T follicular helper cell (primary cell): ENCODE measurements at places on chromosomes 6 and 20.
A peak's percentile ranks its signal among the peaks of the same experiment; 100 is the strongest.

- no peak for DNase-seq
These were observed 7.6 kb downstream of the NKAIN4 start for GRCh38 chr20:63246490-63247288.

- DNase-seq: no peak
These were observed 14.9 kb upstream of the ULBP3 start for GRCh38 chr6:150083839-150084238.

- no peak for DNase-seq
These were observed 16.9 kb upstream of the RFPL4B start for GRCh38 chr6:112330071-112330878.

GRCh38 chr6:3269281-3269975 lies 10.7 kb downstream of the PSMG4 start:
- peak; percentile 19 for DNase-seq

GRCh38 chr6:170048615-170049256 lies 242.1 kb downstream of the DLL1 start:
- DNase-seq: no peak

- DNase-seq: no peak
These were observed 106.8 kb upstream of the NXT1 start for GRCh38 chr20:23243791-23244155.

- DNase-seq: no peak
These were observed 241 bp upstream of the CFAP206 start for GRCh38 chr6:87407561-87407900.

DNA sequence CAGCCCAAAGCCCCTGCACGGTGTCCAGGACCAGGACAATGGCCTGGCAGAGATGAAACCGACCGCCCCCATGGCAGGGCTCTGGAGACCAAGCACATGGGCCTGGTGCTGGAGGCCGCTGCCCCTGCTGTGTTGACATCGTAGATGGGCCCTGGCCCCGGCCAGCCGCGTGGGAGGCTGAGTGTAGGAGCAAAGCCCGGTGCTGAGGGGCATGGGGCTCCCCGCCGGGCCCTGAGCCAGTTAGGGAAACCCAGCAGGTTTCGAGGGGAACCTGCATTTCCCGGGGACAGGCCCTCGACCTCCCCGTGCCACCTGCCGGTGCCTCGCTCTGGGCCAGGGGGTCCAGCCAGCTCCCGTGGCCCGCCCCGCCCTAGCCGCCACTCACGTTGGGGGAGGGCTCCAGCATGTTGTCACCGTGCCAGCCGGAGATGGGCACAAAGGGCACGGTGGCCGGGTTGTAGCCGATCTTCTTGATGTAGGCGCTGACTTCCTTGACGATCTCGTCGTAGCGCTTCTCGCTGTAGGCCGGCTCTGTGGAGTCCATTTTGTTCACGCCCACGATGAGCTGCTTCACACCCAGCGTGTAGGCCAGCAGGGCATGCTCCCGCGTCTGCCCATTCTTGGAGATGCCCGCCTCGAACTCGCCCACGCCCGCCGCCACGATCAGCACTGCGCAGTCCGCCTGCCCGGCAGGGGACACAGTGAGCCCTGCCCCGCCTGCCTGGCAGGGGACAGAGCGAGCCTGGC lies 4.3 kb downstream of the EEF1A2 start:
- DNase-seq: no peak

DNA sequence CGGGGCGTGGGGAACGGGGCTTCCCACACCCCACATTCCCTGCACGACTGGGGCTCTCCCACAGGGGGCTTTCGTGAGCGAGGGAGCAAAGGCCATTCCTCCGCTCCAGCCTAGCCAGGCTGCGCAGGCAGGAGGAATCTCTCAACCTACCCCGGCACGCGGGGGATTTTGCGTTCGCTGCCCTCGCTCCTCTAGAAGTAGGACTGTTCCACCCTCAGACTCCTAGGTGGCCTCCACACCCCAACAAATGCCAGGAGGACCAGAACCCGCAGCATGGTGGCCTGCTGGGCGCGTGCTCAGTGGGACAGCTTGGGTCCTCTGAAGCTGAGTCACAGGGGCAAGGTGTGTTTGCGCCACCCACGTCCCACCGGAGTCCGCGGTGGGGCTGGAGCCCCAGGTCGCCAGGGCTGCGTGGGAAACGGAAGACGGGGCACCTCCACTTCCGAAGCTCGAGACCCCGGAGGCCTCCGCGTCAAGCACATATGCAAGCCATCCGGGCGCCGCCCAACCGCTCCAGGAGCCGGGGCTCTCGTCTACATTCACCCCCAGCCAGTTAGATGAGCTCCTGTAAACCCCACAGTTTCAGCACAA lies 1938.5 kb upstream of the DEFB115 start:
- DNase-seq: no peak

DNA sequence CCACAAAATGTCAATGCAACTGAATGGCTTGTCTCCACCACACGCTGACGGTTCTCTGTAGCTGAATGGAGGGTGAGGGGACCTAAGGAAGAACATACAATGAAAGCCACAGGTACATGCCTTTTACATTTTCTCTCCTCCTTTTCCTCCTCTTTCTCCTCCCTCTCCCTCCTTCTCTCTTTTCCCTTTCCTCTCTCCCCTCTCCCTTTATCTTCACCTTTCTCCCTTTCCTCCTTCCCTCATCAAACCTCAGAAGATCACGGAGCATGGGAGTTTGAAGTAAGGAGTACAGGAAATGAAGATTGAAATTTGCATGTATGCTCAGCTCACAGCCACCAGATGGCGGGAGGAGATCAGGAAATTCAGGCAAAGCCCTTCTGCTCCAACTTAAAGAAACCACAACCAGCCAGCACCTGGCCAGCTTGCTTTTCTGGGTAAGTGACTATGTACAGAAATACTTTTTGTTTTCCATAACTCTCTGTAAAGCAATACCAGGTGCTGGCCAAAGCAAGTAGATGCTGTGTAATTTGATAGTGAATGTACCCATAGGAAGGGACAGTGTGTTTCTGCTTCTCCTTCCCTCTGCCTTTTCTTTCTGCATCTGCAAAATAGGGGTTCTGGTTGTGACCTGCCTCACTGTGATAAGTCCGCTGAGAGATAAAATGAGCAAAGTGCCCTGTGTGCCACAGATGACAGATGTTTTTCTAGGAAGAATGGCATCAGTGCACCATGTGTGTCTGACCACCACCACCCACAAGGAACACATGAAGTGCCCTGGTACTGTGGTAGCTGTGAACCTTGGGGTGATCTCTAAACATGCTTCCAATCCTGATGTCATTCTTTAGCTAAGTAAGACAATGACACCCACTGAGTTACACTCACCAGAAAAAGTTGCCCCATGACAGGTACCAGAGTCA lies 18.6 kb upstream of the FOXO3 start:
- peak; percentile 57 for DNase-seq

DNA sequence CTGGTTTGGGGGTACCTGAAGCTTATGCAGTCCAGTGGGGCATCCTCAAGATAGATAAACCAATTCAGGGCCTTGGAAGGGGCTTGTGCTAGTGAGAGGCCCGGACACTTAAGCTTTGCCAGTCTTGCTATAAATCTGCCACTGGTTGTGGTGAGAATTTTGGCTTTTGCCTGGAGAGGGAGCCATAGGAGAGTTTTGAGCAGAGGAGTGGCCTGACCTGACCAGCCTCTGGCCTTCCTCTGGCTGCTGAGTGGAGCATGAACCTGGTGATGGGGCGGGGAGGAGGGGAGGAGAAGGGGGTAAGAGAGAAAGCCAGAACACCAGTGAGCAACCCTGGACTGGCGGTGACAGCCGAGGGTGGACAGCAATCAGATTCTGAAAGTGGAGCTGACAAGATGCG lies 7.1 kb downstream of the TMEM74B start:
- DNase-seq: no peak

DNA sequence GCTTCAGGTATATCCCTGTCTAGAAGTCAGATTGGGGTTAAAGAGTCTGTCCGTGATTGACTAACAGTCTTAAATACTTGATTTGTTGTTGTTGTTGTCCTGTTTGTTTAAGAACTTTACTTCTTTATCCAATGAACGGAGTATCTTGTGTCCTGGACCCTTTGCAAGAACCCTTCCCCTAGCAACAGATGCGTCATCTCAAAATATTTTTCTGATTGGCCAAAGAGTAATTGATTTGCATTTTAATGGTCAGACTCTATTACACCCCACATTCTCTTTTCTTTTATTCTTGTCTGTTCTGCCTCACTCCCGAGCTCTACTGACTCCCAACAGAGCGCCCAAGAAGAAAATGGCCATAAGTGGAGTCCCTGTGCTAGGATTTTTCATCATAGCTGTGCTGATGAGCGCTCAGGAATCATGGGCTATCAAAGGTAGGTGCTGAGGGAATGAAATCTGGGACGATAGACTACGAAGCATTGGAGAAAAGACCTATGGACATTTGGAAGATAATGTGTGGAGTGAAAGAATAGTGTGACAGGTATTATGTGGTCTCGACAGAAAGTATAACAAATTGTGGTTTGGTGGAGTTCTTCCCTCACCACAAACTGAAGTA lies at the start of gene HLA-DRA:
Gene HLA-DRA (plus strand): TSS at position 286 of the 613 bp plus-strand sequence. CDS start 64 bp downstream, at position 350.
- no peak for DNase-seq

DNA sequence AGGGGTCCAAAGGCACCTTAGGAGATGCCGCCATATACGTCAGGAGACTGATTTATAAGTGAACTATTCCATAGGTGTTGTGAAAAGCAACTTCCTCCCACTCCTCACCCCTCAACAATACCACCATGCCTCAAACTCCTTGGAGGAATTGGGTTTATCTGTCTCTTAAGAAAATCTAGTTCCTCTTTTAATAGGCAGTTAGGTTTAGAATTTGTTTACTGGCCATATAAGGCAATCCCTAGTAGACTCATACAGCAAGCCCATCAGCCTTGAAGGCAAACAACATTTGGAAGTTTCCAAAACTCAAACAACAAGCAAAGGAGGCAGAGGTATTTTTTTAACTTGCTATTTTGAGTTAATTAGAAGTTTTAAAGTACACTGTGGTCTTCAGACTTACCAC lies 66.1 kb downstream of the PRND start:
- DNase-seq: no peak

DNA sequence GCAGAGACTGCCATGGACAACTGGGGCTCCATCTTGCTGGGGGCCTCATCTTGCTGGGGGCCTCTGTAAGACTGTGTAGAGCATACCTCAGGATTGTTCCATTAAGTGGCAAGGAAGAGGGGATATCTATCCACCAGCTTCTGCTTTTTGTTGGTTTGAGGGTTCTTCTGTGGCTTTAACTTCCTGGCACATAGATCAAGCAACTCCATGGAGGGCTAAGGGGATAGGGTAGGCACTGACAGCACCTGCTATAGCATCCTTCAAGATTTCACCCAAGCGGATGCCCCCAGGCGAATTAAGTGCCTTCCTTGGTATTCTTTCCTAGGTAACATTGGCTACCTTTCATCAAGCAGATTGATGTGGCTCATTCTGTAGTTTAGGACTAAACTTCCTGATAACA lies 3.8 kb upstream of the LRRN4 start:
- DNase-seq: no peak

DNA sequence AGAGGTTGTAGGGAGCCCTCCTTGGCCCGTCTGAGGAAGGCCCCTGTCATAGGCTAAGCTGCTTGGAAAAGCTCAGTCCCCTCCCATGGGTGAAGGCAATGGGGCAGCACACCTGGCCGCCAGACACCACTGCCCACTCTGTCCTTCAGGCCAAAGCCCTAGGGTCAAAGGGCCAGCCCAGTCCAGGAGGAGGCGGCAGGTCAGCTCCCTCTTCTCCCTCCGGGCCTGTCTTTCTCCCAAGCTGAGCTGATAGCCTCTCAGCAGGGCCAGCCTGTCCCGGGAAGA lies 5.1 kb upstream of the CLPSL2 start:
- no peak for DNase-seq

GRCh38 chr6:106473812-106474211 lies 113.3 kb downstream of the CRYBG1 start:
- no peak for DNase-seq

DNA sequence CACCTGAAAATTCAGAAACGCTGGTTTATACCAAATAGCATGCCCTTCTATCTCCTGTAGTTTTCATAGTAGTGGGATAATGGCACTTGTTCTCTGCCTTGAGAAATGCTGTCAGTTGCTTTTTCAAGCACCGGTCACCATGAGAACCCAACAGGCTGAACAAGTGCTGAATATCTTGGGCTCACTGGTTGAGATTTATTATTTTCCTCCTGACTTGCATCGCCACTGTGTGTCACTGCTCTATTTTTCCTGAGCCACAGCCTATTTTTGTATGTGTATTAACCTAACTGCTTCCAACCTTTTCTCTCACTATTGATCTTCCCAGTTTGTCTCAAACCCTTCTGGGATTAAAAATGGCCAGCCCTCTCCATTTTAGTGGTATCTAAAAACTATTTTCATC lies 71.9 kb downstream of the OPN5 start:
- no peak for DNase-seq

DNA sequence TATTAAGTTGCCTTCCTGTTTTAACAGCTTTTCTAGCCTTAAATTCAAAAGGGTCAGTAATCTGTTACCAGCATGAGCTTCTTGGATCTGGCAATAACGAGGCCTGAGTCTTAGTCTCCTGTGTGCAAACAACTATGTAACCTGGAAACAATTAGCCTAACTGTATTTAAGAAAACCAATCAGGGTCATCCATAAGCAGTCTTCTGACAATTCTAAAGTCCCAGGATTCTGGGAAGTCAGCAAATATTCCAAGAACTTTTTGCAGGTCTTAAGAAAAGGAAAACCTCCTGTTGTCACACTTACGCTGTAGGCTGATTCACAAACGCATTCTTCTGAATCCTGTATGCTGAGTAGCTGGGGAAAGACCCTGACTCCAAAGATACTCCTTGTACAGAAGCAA lies 90.4 kb downstream of the COL12A1 start:
- DNase-seq: no peak

DNA sequence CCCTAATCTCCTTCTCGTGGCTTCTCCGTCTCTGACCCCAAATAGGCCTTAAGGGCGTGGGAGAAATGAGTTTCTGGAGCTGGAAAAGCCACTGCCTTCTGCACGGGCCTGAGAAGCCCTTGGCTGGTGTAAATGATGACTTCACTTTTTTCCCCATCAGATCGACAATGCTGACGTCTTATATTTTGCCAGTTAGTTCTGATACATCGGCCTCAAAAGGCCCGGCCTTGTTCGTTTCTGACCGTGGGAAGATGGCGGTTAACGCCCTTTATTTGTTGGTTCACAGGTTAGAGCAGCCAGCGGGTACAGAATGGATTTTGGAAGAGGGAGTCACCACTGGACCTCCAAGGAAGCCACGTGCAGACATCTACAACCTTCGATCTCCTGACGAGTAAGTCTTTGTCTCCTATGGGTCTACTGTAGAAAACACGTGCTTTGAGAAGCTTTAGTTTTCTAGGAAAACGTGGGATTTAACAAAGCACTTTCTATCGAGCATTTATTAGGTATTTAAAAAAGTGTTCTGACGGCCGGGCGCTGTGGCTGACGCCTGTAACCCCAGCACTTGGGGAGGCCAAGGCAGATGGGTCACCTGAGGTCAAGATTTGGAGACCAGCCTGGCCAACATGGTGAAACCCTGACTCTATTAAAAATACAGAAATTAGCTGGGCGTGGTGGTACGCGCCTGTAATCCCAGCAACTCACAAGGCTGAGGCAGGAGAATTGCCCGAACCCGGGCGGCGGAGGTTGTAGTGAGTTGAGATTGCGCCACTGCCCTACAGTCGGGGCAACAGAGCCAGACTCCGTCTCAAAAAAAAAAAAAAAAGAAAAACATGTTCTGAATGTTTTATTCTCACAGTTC lies 1.2 kb upstream of the ZNFX1 start:
- DNase-seq: no peak
